ENCODE measurements at places on chromosomes 5 and 9.

GRCh38 chr5:88881571-88881971, 1.4 kb downstream of the MEF2C start:
- no peak for DNase-seq

- no peak for DNase-seq
These were observed 77.7 kb upstream of the PHYKPL start for GRCh38 chr5:178310130-178310865.

DNA sequence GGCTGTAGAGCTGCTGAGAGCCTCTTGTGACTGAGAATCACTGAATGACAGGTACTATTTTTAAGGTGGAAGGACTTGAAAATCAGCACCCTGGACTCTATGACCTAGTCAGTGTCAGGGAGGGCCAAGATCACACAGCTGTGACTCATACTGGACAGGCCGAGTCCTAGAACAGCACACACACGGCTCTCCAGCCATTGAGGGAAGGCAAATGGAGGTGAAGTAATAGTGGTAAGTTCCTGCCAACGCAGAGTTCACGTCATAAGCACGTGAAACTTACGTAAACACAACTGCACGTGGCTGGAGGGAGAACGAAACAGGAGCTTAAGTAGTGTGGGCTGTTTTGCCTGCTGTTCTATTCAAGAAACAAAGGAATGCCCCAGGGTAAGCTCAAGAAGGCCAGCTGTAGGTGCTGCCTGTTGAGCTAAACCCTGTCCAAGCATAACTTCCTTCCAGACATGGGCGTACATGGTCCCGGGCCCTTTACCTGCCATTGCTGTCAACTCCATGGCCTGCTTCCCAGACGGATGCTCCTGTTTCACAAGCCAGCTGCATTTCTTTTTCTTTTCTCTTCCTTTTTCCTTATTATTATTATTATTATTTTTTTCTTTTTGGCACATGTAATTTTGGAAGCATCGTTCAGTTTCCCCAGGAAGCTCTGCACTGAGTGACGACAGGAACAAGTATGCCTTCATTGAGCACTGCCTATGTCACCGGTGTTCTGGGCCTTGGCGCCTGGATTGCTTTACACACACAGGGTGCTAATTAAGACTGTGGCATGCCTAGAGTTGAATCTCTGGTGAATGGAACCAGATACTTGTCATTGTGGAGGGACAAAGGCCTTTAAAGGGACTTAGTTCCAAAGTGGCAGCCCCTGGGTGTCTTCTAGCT, 10.2 kb upstream of the LCP2 start:
- no peak for DNase-seq

- no peak for DNase-seq
These were observed 2.4 kb downstream of the TICAM2 start for GRCh38 chr5:115599924-115600323.

DNA sequence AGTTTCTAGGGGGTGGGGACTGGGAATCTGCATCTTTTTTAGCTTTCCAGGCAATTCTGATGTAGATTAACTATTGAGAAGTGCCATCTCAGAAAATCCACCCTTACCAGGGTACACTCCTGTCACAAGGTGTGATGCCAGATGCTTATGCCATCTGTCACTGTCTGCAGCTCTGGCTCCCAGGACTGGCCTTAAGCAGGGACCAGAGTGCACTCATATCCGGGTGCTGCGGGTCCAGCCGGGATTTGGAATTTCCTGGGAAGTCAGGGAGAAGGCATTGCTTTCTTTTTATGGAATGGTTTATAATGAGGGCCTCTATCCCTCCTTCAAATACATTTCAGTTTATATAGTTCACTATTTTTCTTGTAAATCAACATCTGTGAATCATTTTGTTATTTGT, 92.6 kb downstream of the TMEM174 start:
- no peak for DNase-seq

- DNase-seq = no peak
These were observed 5.1 kb downstream of the TLN1 start for GRCh38 chr9:35726931-35727330.

DNA sequence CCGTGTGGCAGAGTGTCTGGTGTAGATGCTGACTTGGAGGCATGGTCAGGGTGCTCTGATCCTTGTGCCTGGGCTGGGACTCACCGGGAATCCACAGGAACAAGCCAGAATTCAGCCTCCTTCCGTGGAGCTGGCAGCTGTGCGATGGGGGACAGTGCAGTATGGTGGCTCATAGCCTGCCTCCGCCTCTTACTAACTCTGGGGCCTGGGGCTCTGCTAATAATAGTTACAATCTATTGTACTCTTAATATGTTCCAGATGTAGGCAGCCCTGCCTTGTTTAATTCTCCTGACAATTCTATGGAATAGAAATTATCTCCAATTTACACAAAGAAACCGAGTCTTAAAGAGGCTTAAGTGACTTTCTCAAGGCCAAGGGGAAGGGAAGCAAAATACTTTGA, 77.6 kb downstream of the PCDH1 start:
- DNase-seq = no peak

GRCh38 chr5:81425569-81425968, 31.6 kb upstream of the ACOT12 start:
- DNase-seq = no peak

DNA sequence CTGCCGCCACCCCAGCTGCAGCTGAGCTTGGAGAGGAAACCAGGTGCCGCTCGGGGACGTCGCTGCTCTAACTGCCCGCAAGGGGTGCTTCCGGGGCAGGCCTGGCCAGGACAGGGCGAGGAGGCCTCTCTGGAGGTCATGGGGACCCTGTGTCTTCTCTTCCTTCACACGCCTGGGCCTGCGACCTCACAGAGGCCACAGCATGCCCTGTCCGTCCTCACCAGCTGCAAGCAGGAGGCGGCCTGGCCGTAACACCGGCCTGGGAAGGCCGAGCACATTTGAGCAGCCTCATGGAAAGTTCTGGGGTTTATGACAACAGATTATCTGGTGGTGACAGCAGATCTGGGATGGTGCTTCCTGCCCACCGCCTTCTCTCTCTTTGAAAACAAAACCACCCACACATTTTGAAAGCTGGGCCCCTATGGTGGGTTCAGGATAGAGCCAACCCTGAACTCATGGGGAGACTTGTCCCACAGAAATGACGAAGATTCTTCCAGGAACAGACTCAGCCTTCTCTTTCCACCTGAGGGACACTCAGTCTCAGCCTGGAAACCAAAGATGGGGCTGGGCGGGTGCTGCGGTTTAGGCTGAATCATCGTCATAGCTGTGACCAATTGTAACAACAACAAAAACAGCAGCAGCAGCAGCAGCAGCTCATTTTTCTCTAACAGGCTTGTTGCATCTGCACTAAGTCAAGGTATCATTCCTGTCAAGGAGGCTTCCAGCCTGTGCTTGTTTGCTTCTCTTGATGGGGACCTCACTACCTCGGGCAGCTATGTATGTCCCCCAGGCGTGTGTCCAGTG, 99.6 kb upstream of the RAPGEF1 start:
- DNase-seq = no peak

DNA sequence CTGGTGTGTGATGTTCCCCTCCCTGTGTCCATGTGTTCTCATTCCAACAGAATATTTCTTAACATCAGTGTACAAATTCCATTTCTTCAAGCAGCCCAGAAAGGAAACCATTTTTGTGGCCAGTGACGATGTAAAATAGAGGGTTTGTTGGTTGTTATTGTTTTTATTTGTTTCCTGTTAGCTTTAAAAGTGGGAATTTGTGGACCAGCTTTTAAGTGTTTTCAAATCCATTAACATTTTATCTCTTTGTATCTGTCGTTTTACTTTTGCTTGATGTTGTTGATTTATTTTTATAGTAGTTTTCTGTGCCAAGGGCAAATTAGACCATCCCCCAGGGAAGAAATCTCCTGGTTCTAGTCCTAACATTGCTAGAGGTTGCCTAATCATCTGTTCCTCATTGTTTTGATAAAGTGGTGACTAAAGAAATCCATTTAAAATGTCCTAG, 100.0 kb downstream of the GDNF start:
- no peak for DNase-seq

DNA sequence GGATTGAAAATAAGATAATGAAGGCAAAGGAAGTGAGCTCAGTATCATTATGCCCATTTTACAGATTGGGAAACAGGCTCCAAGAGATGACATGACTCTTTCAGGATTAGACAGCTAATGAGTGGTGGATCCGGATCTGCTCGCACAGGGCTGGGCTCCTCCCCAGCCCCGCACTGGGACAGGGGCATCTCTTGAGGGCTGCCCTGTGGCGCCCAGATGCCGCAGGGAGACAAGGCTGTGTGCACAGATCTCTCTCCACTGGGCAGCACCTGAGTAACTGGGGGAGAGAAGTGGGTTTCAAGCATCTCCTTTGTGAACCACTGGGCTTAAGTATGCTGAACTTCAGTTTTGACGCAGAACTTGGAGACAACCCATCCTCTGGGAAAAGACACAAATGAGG, 43.9 kb downstream of the ADAMTS2 start:
- no peak for DNase-seq

GRCh38 chr9:14140096-14140697, 173.7 kb downstream of the NFIB start:
- DNase-seq = no peak

DNA sequence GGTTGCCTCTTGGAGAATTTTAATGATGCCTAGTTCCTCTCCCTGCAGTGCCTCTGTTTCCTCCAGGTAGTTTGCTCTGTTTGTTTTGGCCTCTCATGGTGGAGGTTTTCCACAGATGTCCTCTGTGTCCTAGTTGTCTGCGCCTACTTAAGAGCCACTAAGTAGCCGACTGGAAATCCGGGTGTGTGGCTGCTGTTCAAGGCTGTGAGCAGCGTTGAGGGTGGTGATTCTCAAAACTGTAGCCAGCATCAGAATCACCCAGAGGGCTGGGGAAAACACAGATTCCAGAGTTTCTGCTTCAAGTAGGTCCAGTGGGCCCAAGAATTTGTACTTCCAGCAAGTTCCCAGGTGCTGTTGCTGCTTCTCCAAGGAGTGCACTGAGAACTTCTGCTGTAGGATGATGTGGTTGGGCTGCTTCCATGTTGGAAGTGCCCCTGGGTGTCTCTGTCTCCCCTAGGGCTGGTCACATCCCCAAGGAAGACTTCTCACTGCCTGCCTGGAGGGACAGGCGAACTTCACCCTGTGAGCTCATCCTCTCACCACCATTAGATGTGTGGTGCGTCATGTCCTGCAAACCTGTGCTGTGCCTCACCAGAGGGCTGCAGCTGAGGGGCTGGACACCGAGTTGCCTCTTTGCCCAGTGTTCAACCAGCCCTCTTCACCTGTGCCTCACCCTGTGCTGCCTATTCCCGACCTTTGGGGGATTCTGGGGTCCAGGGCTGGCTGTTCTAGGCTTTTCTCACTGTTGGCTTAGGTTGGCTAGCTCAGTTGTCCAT, 34.8 kb downstream of the SECISBP2 start:
- no peak for DNase-seq

DNA sequence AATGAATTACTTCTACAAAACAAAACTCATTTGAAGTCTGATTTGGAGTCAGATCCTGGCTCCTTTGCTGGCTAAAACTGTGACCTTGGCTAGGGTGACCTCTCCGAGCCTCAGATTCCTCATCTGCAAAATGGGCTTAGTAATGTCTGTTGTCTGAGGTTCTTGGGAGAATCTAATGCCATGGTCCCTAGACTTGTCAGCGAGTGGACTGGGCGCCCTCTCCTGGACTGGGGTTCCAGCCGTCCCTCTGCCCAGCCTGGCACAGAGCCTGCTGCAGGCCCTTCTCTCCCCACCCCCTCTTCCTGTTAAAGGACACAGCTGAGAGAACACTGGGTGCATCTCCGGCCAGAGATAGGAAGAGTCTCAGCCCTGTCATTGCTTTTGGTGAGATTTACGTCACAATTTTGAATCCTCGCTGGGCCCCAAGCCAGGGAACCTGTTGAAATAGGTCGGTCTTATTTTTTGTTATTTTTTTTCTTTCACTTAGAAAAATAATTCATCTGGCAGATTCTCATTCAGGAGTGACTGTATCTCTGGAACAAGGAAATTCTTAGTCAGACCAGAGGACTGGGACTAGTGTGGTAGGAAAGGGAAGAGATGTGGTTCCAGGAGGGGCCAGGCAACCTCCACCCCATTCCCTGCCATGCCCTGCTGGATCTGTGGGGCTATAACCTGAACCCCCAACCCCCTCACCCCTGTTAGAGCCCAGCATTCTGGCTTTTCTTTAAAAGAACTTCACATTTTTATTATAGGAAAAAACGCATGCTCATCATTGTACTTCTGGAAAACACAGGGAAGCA, 48.2 kb upstream of the RPL26L1 start:
- no peak for DNase-seq

DNA sequence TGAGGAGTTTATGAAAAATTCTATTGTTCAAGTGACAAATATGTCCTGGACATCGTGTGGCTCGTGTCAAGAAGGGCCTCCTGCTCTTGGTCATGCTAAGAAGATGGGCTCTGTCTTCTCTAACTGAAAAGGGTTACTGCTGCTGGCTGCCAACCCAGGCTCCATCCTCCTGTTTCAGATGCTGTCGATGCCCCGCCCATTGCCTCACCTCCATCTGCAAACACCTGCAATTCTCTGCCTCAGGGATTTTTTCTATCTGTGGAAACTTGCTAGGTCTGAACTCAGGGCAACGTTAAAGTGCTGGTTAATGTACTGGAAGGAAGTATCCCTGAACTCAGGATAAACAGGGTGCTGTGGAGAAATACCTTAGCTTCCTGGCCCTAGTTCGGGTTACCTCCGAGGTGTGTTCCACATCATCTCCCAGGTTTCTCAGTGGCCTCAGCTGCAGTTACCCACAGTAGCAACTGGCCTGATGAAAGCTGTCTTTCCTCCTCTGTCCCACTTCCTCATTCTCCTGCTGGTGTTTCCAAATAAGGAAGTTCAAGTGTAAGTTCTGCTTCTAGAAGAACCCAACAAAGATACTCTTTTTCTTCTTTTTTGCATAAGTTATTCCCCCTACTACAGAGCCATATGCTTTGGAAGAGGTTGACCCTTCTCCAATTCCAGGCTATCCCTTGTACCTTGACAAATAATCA, 151.7 kb upstream of the SMIM23 start:
- DNase-seq = no peak

- DNase-seq = no peak
These were observed 5.1 kb downstream of the DBN1 start for GRCh38 chr5:177468329-177468684.

DNA sequence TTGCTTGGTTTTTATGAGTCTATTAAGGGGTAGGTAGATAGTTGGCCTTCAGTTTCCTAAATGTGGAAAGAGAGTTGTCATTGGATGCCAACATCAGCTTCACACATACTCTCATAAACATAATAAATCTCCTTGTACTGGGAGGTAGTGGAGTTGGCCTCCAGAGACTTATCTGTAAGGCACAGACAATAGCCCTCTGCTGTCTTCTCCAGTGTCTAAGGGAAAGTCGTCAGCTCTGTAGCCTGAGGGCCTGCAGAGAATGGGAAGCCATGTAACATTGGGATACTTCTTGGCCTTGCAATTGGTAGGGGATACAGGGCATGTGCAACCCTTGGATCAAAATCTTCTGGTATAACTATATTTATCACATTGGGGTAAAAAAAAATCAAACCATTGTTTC, 331.9 kb upstream of the KLF9 start:
- no peak for DNase-seq

GRCh38 chr5:79886456-79886855, 104.6 kb downstream of the MTX3 start:
- DNase-seq = no peak

GRCh38 chr5:159098603-159099436, 896 bp downstream of the EBF1 start:
- DNase-seq = no peak

- no peak for DNase-seq
These were observed 110.5 kb downstream of the SNX18 start for GRCh38 chr5:54628050-54628449.

Measured in hippocampal formation (tissue), 2 donors.